ENCODE measurements at places on chromosomes 1 and 21.

- DNase-seq = peak; percentile 92
Measured at GRCh38 chr1:155044812-155045657, 6.1 kb upstream of the ADAM15 start.

GRCh38 chr1:63843010-63843409 is 69.2 kb downstream of the ROR1 start:
- no peak for DNase-seq

DNA sequence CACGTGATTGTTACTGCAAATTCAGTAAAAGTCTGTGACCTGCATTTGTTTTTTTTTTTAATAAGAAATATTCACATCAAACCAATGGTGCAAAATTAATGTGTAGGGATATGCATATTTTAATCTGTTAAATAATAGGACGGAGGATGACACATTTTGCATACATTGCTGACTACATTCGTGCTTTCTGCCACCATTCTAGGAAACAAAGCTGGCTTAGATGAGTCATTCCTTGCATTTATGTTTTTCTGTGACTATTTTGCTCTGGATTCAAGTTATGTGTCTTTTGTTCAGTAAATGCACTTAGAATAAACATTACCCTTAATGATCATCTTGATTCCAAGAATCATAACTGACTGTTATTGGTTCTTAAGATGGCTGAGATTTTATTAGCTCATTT is 23.9 kb upstream of the CYYR1 start:
- no peak for DNase-seq

DNA sequence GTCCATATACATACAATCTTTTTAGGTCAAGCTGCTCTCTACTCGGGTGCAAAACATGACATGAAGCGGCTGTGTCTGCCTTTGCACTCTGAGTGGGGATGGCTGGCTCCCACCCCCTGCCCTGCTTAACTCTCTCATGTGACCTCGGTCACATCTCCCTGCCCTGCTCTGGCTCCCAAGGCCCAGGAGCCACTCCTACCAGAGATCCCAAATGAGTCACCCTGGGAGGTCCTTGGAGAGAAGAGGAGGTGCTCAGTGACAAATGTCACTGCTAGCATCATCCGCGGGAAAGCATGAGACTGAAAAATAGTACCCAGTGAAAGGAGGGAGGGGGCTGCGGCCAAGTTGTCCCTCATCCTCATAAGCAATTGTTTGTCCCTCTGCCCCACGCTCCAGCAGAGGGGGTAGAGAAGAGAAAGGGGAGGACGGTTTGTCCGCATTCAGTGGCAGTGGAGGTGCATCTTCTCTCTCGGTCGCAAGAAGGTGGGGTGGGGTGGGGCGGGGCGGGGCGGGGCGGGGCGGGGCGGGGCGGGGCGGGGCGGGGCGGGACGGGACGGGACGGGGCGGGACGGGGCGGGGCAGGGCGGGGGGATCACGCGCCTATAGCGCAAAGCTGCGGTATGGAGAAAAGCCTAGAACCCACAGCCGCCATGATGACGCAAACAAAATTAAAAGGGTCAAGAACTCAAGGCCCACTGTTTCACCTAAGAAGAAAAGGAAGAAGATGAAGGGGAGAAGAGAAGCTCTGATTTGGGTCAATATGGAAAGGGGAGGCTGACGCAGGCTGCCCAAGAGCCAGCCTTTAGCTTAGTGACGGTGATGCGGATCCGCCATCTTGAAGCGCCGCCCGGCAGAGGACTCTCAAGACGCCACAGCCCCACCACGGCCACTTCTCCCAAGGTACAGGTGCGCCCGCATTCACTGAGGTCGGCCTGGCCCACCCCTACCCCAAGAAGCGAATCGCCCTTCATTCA is 66.2 kb downstream of the CD46 start:
- no peak for DNase-seq

GRCh38 chr1:8307628-8308027 is 10.3 kb upstream of the SLC45A1 start:
- DNase-seq = no peak

GRCh38 chr1:184761969-184762485 is 7.4 kb upstream of the EDEM3 start:
- DNase-seq = peak; percentile 39

- DNase-seq = no peak
Measured at GRCh38 chr1:47013293-47013692, 10.2 kb upstream of the CYP4X1 start.

GRCh38 chr1:30089024-30089430 is 634.4 kb downstream of the MATN1 start:
- peak; percentile 5 for DNase-seq

GRCh38 chr1:45629035-45629434 is 5.2 kb upstream of the CCDC17 start:
- DNase-seq = no peak

DNA sequence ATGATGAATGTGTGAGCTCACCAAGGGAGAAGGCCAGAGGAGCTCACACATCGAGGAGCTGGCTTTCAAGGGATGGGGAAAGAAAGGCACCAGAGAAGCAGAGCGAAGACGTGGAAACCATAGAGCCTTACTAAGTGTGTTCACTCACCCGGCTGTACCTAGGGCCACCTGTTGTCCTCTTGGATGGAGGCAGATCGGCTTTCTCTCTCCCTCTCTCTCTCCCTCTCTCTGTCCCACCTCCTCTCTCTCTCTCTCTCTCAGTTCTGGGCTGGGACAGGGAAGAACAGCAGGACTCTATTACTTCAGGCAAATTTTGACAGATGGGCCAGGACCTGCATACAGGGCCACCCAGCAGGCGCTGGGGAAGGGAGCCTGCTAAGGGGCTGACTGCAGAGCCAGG is 64.8 kb downstream of the HIVEP3 start:
- no peak for DNase-seq

DNA sequence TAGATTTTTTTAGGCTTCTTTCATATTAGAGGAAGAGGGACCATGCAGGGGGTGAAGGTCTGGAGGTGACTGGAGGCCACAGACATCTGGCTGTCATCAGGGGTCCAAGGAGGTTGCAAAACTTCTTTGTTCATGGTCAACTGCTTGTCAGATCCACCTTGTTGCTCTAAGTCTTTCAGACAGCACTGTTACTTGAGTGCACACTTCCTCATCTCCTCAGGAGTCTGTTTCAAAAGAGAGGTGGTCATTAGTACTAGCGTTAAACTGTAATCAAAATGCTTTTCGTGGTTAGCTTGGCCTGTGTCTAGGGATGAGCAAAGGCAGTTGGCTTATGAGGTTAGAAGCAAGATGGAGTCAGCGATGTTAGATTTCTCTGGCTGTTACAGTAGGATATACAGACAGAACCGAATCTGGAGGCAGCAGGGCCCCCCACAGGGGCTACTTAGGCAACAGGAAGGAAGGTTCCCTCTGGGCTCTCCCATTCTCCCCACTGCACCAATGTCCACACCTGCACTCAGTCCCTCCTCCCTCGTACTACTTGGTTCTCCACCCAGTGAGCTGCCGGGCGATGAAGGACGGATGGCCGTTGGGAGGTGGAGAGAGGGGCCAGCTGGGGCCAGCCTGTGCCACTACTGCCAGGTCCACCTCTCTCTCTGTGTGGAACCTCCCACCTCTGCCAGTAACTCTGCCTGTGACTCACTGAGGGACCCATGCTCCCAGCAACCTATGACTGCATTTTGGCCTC is 57.2 kb downstream of the TOR1AIP2 start:
- DNase-seq = peak; percentile 45

- peak; percentile 42 for DNase-seq
Measured at GRCh38 chr1:206878456-206878855, 13.0 kb downstream of the IL20 start.
